ENCODE measurements at places on chromosomes 5 and 9.

DNA sequence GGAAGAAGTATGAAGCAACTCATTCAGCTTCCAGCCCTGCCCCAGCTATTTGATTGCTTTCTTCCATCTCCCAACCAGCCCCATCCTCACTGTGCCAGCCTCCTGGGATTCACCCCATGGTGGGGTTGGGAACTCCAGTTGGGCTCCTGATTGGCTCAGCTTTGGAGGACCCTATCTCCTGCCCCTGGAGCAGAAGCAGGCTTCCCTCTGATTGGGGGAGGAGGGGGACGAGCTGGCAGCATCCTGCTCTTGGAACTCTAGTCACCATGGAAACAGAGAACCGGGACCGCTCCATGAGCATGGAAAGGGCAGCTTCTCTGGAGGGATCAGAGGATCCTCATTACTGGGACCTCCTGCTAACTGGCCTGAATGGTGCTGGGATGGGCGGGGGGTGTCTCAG lies 2.6 kb downstream of the SLC6A7 start:
- DNase-seq, result no peak

GRCh38 chr5:34550964-34551363 lies 105.2 kb upstream of the RAI14 start:
- DNase-seq, result no peak

GRCh38 chr5:62791059-62791458 lies 212.4 kb downstream of the LRRC70 start:
- DNase-seq, result no peak

- DNase-seq, result no peak
Observed at GRCh38 chr5:135859641-135860040, 25.2 kb downstream of the SLC25A48 start.

DNA sequence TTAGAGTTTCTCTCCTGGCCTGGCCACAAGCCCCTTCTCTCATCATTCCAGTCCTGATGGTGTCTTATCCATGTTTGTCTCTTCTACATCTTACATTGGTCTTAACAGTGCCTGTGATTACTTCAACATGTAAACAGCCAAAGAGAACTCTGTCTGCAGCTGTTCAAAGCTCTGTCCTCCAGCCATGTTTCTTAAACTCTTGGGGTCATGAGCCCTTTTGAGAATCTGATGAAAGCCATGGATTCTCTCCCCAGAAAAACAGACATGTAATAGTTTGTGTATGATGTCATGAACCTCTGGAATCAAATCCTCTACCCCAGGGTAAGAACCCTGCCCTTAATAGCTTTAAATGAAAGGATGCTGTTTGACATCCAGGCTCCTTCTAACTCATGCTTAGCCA lies 30.1 kb downstream of the MAMDC2 start:
- DNase-seq, result no peak

- DNase-seq, result no peak
Observed at GRCh38 chr9:124537926-124538325, 30.7 kb upstream of the NR5A1 start.

- no peak for DNase-seq
Observed at GRCh38 chr9:86315078-86315477, 32.7 kb upstream of the ISCA1 start.

DNA sequence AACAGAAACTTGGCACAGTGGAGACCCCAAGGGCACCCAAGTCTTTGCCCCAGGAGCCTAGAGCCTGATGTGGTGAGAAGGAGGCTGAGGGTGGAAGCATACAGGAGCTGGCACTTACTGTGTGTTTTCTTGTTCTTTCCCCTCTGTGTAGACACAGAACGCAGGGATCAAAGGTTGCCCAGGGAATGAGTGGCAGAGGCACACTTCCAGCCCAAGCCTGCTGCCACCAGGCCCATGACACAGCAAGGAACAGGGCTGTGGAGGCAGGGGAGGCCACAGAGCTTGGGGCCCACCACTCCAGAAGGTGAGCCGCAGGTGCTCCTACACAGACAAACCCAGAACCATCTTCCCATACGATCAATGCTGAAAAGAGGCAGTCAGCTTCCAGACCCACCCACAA lies 73.9 kb upstream of the S1PR3 start:
- DNase-seq, result no peak

Data from activated CD4-positive, CD25-positive, alpha-beta regulatory T cell treated with anti-CD3 and anti-CD28 coated beads, Interleukin-2, amount 50 U/mL, for 72 hours (primary cell).